ENCODE measurements at places on chromosomes 12 and 14. TPM values are rescaled to one million over a fixed set of nuclear protein-coding genes. Genes with fewer than 3 reads are reported as not detected.

Gene KRT71
- total RNA-seq: not detected

Gene ALDH1L2
- total RNA-seq: 14.9 TPM

Gene RD3L
- total RNA-seq: not detected

Gene POLE2
- 26.5 TPM for total RNA-seq

Gene DNAJC22
- 1.1 TPM for total RNA-seq

Gene CCDC177
- not detected for total RNA-seq

Gene TMEM263
- total RNA-seq: 83.0 TPM

Gene SUOX
- total RNA-seq: 16.1 TPM

Gene SLC16A7
- total RNA-seq: 10.6 TPM

Gene DIP2B
- total RNA-seq: 19.0 TPM

Gene MYF6
- total RNA-seq: 29.3 TPM

Gene TSPAN11
- 0.32 TPM for total RNA-seq

Gene ETFBKMT
- total RNA-seq: 3.1 TPM

GRCh38 chr14:92844204-92844603 lies 50.1 kb downstream of the GOLGA5 start:
- DNase-seq: no peak

DNA sequence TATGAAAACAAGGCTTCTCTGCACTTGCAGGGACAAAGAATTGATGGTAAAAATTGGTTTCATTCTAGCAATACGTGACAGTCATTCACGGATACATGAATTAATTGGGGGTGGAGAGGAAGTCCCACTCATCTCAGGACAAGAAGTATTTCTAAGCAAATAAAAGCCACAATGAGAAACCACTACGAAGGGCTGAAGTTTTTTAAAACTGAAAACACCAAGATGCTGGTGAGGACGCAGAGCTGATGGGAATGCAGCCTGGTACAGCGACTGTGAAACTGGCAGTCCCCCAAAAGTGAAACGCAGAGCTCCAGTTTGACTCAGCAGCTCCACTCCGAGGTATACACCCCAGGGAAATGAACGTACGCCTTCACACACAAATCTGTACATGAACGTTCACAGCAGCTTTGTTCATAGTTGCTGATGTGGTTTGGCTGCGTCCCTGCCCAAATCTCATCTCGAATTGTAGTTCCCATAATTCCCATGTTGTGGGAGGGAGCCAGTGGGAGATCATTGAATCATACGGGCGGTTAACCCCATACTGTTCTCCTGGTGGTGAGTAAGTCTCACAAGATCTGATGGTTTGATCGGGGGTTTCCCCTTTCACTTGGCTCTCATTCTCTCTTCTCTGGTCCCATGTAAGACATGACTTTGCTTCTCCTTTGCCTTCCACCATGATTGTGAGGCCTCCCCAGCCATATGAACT lies 89.0 kb downstream of the SCARB1 start:
- DNase-seq: peak; percentile 98

DNA sequence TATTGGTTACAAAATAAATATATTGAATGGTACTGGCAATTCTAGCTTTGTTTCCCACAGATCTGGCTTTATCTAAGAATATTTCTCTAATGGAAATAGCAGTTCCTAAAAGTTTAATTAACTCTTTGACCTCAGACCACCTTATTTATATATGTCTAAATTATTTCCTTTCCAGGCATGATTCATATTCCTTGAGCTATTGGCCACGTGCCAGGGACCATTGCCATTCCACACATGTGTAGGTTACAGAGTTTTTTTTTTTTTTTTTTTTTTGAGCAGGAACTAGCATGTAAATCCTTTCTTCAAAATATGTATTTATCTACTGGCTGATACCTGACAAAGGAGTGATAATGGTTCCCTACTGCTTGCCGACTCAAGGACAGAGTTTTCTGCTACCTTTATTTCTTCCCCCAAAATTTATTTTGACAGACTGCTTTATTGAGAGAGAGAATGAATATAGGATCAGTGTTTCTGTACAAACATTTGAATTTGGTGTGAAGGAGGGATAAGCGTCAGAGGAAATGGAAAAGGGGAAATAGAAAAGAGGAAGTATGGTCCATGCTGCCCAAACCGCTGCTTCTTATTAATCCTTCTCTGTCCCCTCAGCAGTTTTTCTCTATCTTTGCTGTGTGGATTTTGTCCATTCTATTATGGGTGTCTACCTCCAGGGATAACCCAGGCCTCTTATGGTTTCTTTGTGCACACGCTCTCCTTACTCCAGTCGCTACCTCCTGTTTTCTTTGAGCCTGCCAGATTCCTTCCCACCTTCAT lies 36.4 kb downstream of the PDE3A start:
- DNase-seq: peak; percentile 1

- peak; percentile 45 for DNase-seq
These were observed 63.9 kb upstream of the PTGR2 start for GRCh38 chr14:73787486-73788316.

DNA sequence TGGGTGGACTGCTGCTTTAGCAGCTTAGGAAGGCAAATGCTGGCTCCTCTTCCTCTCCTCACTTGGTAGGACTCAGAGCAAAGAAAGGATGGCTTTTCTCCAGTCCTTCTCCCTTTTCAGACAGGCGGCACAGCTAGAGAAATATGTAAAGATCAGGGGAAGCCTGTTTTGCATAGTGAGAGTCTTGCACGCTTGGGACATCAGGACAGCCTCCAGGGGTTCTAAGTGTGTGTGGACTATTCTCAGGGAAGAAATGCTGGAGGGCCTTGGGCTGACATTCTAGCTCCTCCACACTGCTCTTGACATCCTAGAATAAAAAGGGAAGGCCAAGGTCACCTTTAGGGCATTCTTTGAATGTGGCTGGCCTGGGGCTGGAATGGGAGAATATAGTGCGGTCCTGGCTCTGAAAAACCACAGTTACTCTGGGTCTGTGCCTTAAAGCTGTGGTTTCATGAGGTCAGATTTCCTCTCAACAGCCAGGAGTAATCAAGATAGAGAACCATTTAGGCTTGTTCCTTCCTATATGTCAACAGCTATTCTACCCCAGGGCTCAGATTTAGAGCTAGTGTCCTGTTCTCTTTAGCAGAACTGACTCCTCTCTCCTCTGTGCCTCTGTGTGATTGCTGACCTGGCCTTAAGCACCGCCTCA lies 24.3 kb downstream of the CMA1 start:
- DNase-seq: peak; percentile 18

- no peak for DNase-seq
These were observed 105.3 kb upstream of the HECTD1 start for GRCh38 chr14:31312934-31313333.

DNA sequence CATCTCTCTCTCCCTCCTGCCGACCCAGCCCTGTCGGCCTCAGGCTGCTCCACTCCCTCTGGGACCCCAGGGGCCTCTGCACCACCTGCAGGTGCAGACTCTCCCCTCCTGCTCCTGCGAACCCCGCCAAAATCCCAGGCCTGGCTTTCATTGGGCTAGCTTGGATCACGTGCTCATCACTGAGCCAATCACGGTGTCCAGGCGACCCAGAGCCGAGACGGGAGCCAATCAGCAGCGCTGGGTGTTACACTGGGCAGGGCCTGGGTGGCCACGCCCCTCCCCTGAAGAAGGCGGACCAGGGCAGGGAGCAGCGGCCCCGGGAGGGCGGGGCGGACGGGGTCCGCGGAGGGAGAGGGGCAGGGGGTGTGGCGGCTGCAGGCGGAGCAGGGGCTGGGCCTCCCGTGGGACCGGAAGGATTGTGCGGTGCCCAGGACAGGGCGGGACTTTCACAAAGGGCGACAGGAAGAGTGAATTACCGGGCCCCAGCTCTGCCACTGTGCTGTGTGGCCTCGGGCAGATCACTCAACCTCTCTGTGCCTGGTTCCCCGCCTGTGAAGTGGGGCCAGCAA lies 66.6 kb upstream of the FBRSL1 start:
- DNase-seq: no peak

DNA sequence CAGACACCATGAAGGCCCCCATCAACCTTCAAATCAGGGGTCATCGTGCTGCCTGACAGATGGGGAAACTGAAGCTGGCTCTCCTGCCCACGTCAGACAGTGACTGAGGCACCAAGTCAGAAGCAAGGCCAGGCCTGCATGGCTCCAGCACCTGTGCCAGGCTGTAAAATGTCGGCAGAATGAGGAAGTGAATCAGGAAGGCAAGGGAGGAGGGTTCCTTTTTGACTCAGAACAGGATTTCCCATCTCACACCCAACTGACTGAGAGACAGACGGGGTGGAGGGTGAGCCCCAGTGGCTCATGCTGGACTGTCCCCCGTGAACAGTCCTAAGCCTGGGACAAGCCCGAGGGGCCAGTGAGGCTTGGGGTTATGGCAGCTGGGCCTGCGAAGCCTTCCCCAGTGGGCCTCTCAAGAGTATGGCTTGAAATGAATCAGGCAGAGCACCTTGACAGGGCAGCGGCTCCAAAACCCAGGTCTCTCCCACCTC lies 20.9 kb downstream of the SYNE3 start:
- peak; percentile 45 for DNase-seq

GRCh38 chr12:93663006-93663728 lies 14.0 kb upstream of the CRADD start:
- DNase-seq: no peak

GRCh38 chr12:45827974-45828373 lies 98.5 kb downstream of the ARID2 start:
- no peak for DNase-seq

DNA sequence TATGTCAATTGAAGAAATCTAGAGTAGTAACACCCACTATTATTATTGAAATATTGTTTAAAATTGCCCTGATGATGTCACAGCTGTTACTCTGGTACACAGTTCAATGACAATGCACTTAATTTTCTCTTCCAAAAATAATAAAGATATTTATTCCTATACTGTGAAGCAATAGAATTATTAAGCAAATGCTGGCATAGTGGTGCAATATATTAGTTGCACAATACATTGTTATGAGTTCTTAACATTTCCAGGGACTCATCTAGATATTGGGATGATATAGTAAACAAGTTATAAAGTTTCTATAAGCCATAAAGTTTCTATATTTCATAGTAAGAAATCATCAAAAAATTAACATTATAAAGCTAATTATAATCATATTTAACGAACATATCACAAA lies 897.8 kb downstream of the LRFN5 start:
- DNase-seq: no peak

DNA sequence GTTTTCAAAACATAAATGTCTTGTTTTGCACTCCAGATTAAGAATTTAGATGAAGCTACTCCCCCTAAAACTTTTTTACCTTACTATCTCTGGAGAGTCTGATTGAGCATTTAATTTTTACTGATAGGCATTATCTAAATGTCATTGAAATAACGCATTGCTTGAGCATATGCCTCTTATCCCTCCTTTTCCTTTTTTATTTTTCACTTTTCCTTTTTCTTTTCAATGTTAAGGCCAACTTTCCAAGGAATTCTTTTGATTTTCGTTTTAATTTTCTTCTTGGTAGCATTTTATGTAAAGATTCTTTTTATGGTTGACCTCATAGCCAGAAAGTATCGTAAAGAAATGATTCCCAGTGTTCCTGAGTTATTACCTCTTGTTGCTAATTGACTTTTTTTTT lies 2.9 kb downstream of the SRP54 start:
- no peak for DNase-seq

- DNase-seq: peak; percentile 55
These were observed 57.5 kb downstream of the FRS2 start for GRCh38 chr12:69527506-69528272.

GRCh38 chr14:75542588-75543091 lies 20.4 kb downstream of the BATF start:
- DNase-seq: no peak

DNA sequence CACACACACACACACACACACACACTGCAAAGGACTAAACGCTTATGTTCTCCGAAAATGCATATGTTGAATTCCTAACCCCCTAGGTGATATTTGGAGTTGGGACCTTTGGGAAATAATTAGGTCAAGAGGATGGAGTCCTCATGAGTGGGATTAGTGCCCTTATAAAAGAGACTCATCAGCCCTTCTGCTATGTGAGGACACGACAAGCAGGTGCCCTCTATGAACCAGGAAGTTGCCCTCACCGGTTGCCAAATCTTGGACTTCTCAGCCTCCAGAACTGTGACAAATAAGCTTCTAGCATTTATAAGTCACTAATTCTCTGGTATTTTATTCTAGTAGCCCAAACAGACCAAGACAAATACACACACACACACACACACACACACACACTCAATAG lies 20.7 kb upstream of the TCP11L2 start:
- DNase-seq: no peak

DNA sequence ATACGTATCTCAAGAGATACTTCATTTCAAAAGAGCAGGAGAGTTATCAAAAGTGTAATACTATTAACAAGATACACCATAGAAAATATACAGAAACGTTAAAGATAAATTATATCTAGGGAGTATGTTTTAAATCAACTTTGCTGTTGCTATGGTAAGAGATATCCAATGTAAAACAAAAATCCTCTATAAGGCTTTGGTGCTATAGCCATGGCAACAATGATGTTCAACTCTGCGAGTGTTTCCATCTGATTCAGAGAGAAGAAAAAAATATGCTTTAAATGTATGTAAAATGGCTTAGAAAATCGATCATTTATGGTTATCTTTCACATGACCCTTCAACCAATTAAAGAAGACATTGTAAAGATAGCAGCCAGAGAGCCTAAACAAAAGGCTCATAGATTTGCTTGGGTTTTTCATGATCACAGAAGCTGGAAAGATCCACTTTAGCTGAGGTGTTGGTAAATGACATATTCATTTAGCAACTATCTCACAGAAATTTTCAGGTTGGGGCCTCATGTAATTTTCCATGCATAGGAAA lies 387.0 kb upstream of the GARIN6 start:
- DNase-seq: no peak

- DNase-seq: no peak
These were observed 48.5 kb downstream of the CDC42BPB start for GRCh38 chr14:103008768-103009357.

DNA sequence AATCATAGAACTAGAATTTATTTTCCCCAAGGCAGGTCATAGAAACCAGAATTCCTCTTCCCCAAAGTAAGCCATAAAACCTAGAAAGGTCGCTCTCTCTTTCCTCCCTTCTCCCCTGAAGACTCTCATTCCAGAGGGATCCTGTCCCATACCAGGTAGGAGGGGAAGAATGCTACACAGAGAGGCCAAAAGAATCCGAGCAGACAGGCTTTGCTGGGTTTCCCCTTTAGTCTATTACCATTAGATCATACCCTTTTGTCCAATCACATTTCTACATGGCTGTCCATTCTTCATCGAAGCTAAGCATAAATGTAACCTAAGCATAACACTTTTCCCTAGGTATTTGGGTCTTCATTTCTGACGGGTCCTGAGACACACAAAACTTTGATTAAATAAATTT lies 204.5 kb downstream of the SPTSSA start:
- no peak for DNase-seq

DNA sequence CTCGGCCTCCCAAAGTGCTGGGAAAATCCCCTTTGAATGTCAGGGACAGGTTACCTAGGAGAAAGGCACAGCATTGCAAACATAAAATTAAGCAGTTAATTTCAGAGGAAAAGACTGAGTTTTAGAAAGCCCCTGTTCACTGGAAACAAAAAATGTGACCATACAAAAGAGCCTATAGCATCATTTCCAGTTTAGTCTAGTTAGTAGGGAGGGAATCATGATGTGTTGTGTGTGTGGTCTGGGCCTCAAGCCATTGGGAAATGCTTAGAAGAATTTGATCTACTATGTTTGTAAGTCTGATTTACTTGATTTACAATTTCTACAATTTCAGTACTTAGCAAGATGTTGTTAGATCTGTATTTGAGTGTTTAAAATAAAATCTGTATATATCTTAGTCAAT lies 47.1 kb upstream of the RERG start:
- no peak for DNase-seq

- no peak for DNase-seq
These were observed 34.4 kb downstream of the BTG1 start for GRCh38 chr12:92111256-92111655.
